OCI-LY7 (cell line): ENCODE measurements at places on chromosomes 5 and 9.

GRCh38 chr5:9519537-9519936 is 26.3 kb downstream of the SEMA5A start:
- no peak for DNase-seq

DNA sequence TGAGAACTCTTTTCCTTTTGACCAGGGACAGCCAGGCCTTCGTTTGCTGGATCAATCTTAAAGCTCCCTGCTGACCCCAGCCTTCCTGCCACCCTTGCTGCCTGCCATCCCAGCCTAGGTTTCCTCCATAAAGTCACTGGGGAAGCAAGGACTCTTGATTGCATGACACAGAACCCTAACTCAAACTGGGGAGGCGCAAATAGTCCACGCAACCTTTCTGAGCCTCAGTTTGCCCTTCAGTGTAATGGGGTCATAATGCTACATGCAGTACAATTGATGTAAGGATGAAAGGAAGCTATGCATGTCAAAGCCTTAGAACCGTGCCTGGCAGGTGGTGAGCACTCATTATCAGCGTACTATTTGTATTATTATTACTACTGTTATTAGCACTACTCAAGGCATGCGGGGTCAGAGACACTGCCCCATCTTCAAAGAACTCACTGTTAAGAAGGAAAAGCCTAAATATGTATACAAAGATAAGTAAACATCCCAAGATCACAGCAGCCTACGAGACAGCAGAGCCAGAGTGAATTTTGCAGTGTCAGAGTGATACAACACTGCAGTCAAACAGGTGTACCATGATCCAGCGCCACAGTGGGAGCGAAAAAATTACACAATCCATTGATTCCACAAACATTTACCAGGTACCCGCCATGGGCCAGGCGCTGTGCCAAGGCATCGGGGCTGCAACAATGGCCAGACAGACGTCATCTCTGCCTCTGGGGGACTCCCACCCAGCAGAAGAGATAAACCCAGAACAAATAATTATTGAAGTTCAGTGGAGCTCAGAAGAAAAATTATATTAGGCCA is 16.9 kb upstream of the CPLX2 start:
- no peak for DNase-seq

- peak; percentile 73 for DNase-seq
Measured at GRCh38 chr5:153594785-153595184, 104.3 kb downstream of the GRIA1 start.

GRCh38 chr5:106796081-106796480 is 874.7 kb downstream of the EFNA5 start:
- no peak for DNase-seq

DNA sequence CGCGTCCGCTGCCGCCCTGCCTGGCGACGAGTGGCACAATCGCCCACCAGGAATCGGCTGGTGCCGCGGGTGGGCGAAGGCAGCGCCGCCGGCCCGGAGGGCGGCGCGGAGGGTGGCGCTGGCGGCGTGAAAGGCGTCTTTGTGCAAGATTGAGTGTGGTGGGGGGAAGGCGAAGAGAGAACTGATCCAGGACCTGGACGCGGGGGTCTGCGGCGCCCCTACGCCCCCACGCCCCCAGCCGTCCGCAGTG is 4.6 kb upstream of the RGMB start:
- no peak for DNase-seq

- DNase-seq, result peak; percentile 63
Measured at GRCh38 chr9:136618580-136619547, 43.9 kb upstream of the EGFL7 start.

- DNase-seq, result no peak
Measured at GRCh38 chr5:65364907-65365306, 116.8 kb downstream of the ADAMTS6 start.

DNA sequence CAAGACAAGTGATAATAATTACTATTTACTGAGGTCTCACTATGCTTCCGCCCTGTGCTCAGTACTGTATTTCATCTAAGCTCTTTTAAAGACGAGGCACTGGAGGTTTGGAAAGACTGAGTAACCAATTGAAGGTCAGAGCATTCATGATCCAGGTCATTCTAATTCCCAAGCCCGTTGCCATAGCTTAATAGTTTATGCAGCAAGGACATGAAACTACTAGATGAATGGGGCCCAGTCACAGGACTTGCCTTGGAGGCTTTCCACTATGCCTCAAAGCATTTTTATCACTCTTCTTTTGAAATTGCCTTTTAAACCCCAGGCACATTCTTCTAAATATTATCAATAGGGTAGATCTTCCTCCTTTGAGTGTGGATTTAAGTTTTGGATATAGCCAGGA is 17.2 kb upstream of the NFIB start:
- DNase-seq, result no peak

- no peak for DNase-seq
Measured at GRCh38 chr9:31623511-31623910, 760.9 kb upstream of the ACO1 start.

- DNase-seq, result no peak
Measured at GRCh38 chr5:39208471-39208870, 10.9 kb downstream of the FYB1 start.
